ENCODE measurements at places on chromosomes 3 and 15.

DNA sequence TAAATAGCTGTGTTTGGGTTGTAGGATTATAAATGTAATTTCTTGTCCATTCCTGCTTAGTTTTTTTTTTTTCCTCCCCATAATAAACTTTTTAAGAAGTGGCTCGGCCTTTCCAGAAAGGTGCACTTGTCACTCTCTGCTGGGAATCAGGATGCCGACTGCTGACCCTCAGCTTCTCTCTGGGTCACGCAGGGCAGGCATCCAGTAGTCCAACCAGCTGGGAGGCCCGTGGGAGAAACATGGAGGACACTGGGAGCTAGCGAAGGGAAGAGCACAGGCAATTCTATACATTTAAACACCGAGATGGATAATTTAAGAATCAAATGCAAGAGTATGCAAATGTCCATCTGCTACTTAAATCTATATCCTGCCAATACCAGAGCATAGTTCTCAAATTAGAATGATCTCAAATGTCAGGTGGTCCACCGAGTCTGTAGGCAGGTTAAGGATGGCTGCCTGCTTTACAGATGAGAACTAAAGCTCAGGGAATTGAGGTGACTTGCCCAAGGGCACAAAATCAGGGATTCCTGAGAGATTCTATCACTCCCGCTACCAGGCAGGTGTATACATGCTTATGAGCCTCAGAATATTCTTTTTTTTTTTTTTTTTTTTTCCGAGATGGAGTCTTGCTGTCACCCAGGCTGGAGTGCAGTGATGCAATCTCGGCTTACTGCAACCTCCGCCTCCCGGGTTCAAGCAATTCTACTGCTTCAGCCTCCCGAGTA is 64.5 kb downstream of the DAPK2 start:
- DNase-seq = no peak

- DNase-seq = no peak
These were observed 26.9 kb upstream of the NR2F2 start for GRCh38 chr15:96303503-96304056.

DNA sequence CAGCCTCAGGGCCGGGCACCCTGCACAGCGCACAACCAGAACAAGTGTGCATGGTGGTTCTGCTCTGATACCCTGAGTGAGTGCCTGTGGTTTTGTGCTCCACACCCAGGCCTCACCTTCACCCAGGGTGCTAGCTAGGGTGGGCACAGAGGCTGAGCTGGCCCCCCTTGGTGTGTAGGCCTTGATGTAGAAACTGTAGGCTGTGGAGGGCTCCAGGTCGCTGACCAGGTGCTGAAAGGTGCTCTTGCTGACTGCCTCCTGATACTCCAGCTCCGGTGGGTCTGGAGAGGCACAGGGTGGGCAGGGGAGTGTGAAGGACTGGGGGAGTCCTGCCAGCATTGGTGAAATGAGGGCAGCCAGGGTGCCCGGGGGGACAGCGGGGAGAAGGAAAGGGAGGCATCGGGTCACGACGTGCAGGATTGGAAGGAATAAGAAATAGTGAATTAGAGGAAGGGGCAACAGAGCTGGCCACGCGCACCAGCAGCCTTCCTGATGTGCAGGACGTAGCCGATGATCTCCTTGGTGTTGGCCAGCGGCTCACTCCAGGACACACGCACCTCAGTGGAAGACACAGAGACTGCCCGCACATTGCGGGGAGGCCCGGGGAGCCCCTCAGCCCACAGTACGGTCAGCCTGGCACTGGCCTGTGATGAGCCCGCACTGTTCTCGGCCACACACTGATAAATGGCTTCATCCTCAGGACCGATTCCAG is 26.6 kb downstream of the RNU5B-1 start:
- no peak for DNase-seq

DNA sequence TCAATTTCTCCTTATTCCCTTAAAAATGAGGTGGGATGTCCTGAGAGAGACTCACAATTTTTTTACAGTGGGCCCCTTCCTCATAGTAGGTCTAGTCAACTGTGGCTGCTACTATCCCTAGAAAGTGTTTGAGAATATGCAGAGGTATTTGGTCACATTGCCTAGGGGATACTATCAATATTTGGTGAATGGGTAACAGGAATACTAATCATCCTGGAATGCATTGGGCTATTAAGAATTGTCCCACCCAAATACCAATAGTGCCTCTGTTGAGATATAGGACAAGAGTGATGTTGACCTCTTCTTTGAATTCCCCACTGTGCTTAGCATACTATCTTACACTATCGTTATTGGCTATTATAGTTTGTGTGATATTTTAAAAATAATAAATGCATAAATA is 389.4 kb downstream of the DIPK2A start:
- DNase-seq = no peak

GRCh38 chr15:50774450-50774849 is 8.9 kb upstream of the SPPL2A start:
- no peak for DNase-seq

GRCh38 chr3:140035871-140036270 is 100.9 kb downstream of the CLSTN2 start:
- DNase-seq = no peak

- no peak for DNase-seq
These were observed 59.7 kb downstream of the ATP8B4 start for GRCh38 chr15:50059203-50059772.

DNA sequence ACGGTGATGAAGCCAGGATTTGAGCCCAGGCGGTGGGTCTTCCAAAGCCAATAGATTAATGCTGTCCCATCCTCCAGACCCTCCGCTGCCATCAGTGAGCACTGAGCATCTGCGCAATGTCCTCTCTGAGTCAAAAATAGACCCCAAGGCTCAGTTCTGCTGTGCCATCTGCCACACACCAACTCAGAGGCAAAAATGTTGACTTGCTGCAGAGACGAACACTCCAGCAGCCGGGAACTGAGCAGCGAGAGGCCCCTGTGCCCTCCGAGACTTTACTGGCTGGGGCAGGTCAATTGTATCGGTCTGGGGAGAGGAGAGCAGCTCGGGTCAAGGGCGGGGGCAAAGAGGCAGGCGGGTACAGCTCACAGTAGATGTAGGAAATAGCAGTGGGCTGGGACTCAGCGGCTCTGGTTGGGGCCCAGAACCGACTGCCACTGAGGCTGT is 41.5 kb upstream of the ATP2B2 start:
- DNase-seq = no peak

GRCh38 chr3:89300981-89301380 is 193.6 kb downstream of the EPHA3 start:
- no peak for DNase-seq

GRCh38 chr3:50263478-50264382 is 5.2 kb upstream of the SEMA3B start:
- no peak for DNase-seq

GRCh38 chr15:67119238-67119846 is 53.9 kb downstream of the SMAD3 start:
- no peak for DNase-seq

DNA sequence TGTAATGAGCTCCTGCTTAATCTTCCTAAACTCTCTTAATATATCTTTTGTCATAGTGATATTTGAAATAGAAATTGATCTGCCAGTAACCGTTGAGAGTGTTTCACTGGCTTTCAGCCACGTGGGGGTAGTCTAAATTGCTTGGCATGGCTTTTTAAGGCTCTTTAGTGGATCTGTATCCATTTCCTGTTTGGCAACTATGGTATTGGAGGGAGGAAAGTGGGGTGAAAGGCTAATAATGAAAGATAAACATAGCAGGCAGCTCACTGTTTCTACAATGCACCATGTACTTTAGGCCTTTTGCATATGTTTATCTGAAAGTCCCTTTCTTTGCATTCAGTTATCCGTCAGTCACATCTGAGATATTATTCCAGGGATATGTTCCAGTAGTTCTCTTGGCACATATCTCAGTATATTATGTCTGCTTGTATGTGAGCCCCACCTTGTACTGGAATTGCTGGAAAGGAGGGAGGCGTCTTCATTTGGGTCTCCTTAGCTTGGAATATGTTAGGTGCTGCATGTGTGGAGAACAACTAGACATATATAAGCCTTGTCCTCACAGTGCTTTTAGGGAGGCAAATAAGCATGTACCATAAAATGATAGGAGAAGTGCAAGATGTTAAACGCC is 10.8 kb downstream of the TOPAZ1 start:
- no peak for DNase-seq

GRCh38 chr3:18190646-18191045 is 234.5 kb downstream of the SATB1 start:
- DNase-seq = no peak

DNA sequence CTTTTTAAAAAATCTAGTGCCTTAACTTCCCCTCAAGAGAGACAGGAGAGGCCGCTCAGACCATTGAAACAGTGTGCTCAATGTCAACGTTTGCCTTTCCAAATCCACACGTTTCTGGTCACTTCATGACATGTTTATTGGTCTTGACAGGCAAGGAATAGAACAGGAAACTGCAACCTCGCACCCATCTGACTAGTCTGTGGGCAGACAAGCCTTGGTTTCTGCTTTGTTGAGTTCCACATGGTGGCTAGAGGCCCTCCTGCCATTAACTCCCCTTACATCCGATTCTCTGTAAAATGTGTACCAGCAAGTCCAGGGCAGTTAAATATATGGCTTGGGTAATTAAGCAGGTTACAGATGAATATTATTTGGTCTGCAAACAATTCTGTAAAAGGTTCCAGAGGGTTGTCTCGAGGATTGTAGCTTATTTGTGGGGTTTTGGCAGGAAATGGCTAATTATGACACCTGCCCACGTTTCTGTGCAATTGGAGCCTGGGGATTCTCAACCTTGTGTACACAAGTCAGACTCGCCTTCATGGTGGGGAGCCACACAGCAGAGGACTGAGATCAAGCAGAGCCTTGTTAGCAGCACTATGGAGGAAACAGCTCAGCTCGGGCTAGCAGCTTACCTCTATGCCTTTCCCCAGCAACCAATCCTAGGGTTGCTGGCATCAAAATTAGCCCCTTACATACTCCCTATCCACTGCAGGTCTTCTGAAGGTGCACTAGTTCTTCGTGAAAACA is 317.5 kb upstream of the IGF1R start:
- DNase-seq = no peak

DNA sequence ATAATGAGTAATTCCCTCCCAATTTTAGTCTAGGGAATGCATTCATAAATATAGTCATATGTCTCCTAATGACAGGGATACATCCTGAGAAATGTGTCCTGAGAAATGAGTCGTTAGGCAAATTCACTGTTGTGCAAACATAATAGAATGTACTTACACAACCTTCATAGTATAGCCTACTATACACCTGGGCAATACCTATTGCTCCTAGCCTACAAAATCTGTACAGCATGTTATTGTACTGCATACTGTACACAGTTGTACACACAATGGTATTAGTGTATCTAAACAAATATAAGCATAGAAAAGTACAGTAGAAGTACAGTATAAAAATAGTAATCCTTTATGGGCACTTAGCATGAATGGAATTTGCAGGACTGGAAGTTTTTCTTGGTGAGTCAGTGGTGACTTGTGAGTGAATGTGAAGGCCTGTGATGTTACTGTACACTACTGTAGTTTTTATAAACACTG is 6.6 kb downstream of the DTWD1 start:
- no peak for DNase-seq

GRCh38 chr3:34005886-34006285 is 207.5 kb downstream of the PDCD6IP start:
- DNase-seq = no peak

DNA sequence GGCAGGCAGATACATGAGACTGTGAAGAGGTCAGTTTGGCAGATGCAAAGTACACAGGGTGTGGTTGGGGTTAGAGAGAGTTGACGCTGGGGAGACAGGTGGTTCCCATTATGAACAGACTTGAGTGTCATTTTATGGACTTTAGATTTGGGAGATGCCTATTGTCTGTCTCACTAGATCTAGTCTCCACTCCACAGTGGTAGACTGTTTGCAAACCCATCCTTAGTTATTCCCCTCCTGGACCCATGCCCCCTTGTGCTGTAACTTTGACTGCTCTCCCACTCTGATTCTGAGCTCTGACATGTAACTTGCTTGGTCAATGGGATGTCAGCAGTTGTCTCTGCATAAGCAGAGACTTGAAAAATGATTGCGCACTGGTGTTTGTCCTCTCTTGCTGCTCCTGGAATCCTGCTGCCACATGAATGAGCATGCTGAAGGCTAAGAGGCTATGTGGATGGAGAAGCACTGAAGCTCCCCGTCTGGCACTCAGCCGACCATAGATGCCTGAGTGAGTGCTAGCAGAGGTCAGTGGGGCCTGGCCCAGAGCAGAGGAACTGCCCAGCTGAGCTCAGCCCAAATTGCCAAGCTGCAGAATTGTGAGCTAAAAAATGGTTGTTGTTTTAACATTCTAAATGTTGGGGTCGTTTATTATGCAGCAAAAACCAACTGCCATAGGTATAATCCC is 88.2 kb downstream of the FAM43A start:
- no peak for DNase-seq

DNA sequence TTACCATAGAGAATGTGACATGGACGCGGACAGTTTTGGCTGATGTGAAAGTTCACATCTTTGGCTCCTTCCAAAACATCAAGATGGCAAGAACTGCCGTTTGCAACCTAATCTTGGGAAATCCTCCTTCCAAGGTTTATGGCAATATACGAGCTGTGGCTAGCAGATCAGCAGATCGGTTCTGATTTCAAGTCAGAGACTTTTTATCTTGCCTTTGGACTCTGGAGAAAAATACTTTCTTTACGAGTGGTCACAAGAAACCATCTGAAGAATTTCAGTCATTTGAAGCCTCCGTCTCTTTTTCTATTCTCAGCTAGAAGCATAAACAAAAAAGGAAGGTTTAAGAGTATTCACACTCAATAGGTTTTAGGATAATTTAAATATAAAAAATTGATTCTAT is 153.5 kb upstream of the MEIS2 start:
- no peak for DNase-seq

- no peak for DNase-seq
These were observed 29.8 kb upstream of the APOD start for GRCh38 chr3:195613468-195614069.

GRCh38 chr15:85495096-85495495 is 114.7 kb downstream of the AKAP13 start:
- no peak for DNase-seq

- DNase-seq = no peak
These were observed 14.4 kb downstream of the SNAPC5 start for GRCh38 chr15:66483131-66483566.

DNA sequence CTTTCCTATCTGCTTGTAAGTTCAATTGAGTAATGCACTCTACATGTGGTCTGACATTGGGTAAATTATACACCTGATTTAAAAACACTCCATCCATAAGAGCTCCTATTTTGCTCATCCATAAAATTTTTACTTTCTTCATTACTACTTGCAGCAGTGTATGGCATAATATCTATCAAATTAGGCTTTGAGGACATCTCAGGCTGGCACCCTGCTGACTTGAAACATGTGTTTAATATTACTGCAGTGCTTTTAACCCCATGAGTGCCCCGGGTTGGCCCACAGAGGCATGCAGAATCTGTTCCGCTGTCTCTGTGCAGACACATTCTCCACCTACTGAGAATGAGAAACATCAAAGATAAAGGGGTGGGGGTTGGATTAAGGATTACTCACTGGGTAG is 249.9 kb upstream of the DNAJC19 start:
- no peak for DNase-seq

DNA sequence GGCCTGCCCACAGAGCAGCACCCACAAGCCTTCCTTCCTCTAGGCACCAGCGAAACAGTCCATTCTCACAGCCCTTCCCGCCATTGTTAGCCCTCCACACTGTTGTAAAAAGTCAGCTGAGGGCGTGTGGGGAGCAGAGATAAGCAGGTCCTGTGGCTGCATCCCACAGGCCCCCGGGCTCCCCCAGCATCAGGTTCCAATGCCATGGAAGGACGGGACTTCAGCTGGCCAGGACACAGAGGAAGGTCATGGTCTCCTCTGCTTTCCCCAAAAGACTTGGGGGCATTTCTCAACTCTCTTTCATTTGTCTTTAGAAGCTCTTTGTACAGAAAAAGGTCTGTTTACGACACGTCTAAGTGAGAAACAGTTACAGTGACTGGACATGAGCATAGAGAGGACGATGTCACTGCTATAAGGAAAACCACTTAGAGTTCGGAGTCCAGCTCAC is 85.2 kb upstream of the HERC1 start:
- DNase-seq = no peak
